ENCODE measurements at places on chromosomes 3 and 15. TPM values are rescaled to one million over a fixed set of nuclear protein-coding genes. Genes with fewer than 3 reads are reported as not detected.

The CYP1A2 gene
- total RNA-seq, result not detected

The VIPR1 gene
- 1.4 TPM for total RNA-seq

The CHST14 gene
- total RNA-seq, result 13.3 TPM

The TM4SF18 gene
- 0.05 TPM for total RNA-seq

The C3orf85 gene
- total RNA-seq, result not detected

The ADCY5 gene
- 12.1 TPM for total RNA-seq

The ZNF660 gene
- total RNA-seq, result 9.8 TPM

The IQCH gene
- 5.6 TPM for total RNA-seq

The SAMMSON gene
- total RNA-seq, result not detected

The ISY1 gene
- 23.0 TPM for total RNA-seq

The TRPC1 gene
- 20.5 TPM for total RNA-seq

The GPR160 gene
- total RNA-seq, result 3.9 TPM
